NCI-H1930 (cell line): ENCODE measurements at places on chromosomes 4 and X.

DNA sequence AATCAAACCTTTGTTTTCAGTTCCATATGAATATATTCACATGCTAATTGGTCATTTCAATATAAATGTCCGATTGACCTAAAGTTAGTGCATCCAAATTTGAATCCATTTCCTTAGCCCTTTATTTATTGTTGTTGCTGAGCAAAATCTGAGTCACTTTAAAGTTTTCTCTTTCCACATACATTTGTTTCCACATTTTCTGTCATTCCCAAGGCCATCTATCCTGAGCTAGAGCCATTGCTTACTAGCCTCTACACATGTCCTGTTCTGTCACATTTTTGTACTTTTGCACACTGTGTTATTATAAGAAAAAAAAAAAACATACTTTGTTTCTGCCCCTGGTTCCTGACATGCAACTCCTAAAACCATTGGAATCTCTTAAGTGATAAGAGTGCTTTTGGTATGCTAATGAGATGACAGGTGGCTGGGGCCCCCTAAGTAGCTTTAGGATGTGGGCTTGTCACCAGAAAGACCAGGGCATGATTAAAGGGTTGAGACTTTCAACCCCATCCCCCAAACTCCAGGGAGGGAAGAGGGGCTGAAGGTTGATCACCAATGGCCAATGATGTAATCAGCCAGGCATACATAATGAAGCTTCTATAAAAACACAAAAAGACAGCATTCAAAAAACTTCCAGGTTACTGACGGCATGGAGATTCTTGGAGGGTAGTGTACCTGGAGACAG, 353.3 kb upstream of the MAGEB16 start:
- DNase-seq, result no peak

- DNase-seq, result no peak
Observed at GRCh38 chr4:26647523-26648224, 63.8 kb downstream of the TBC1D19 start.

DNA sequence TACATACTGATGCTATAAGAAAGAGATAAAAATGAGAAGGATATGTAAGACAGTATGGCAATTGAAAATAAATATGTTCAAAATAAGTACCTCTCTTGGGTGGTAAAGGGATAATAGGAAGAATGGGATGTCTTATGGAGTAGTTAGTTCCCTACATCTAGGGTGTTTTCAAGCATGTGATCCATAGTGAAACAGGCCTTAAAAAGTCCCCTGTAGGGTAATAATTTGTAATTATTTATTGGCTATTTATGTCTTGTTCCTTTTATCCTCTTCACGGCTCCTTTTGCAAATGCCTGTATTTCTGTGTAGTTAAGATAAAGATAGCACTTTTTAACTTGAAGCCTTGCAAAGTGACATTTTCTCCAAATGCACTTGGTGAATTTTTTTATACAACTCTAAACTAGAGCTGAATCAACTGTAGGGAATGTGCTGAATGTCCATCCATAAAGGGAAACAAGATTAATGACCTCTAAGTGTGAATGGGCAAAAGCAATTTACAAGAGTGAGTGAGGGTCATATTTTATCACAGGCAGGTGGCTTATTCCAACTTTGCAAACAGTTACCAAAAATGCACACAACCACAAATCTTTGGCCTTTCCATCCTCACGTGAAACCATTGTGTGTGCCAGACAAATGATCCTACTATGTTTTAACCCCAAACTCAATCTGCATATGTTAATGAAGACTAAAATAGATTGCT, 299.0 kb downstream of the KCNIP4 start:
- DNase-seq, result no peak

DNA sequence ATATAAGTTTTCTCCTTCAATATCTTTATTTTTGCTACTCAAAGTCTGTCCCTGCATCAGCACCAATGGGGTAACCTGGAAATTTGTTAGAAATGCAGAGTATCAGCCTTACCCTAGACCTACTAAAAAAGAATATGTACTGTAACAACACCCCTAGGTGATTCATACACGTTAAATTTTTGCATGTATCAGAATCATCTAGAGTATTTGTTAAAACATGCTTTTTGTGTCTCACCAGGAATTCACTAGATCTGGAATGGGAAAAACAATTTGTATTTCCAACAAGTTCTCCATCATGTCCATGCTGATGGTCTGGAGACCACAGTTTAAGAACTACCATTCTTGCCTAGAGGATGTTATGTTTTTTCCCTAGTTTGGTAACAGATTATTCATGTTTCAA, 196.0 kb upstream of the EDNRA start:
- DNase-seq, result no peak

DNA sequence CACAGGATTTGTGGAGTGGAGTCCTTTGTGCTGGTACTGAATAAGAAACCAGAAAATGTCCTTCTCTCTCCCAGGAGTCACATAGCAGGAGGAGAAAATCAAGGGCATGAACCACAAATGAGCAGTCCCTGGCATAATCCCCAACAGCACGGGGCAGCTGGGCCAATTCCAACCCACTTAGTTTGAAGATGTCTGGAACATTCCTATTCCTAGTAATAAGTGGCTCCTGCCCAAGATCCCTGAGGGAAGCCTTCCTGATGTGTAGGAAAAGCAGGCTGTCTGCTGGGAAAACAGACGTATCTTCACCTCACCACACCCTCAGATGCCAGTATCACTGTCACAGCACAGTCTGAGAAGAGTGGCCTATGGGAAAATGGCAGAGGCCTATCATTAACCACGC, 182.8 kb upstream of the MAP3K15 start:
- no peak for DNase-seq

GRCh38 chr4:39529534-39529933, 2.3 kb upstream of the UGDH start:
- no peak for DNase-seq

DNA sequence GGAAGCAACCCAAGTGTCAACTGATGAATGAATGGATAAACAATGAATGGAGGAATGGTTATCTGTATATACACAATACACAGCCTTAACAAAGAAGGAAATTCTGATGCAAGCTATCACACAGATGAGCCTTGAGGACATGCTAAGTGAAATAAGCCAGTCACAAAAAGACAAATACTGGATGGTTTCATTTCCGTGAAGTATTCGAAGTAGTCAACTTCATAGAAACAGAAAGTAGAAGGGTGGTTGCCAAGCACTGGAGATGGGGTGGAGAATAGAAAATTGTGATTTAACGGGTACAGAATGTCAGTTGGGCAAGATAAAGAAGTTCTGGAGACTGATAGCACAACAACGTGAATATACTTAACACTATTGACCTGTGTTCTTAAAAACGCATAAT, 28.2 kb downstream of the CENPU start:
- DNase-seq, result no peak

GRCh38 chr4:18869166-18869565, 847.6 kb upstream of the LCORL start:
- DNase-seq, result peak; percentile 37

DNA sequence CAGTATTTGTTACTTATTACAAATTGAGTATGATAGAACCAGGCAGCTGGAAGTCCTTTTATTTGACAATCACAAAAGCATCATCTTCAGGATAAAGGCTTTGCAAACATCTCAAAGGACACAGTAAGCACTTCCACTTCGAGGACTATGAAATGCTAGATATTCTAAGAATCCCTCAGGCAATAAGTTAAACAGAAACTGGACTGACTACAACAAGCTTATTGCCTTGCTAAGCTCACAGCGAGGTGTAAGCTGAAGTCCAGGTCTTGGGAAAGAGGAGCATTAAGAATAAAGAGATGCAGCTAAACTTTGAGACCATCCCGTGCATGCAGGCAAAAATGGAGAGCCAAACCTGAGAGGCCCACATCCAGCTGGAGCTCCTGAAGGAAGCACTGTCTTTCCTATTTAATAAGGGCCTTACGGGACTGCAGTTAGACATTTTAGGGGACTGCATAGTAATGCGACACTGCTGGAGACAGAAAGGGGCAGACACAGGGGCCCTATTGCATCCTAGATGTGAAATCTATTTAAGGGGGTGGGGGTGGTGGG, 38.7 kb downstream of the DCHS2 start:
- DNase-seq, result no peak

DNA sequence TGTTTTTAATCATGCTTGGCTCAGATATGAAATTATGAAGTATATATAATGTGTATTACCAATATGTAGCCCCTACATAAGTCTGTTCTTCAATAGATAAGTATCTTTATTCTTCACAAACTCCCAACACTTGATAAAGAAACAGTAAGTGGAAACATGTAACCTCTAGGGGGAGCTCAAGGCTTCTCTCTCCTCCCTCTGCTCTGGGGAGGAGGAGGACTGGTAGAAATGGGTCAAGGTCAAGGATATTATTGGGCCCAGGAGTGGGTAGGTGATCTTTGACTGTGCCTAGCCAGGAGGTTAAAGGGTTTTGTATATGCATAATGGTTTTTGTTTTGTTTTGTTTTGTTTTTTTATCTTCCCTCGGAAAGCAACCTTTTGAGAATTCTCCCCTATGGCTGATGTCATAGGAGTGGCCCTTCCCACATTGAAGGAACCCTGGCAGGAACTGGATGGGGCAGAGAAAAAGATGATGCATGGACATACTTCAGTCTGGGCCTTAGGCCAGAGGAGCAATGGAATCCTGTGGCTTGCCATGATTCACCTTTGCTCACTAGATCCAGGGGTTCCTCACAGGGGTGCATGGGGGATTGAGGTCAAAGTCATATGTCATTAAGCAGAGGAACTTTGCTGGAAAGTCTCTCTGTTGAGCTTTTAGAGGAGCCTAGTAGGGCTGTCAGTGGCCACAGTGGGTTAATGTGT, 460.3 kb downstream of the MID1IP1 start:
- no peak for DNase-seq

GRCh38 chr4:102759831-102760644, 730 bp downstream of the MANBA start:
- no peak for DNase-seq

- DNase-seq, result no peak
Observed at GRCh38 chr4:63983224-63983623, 426.0 kb downstream of the TECRL start.

DNA sequence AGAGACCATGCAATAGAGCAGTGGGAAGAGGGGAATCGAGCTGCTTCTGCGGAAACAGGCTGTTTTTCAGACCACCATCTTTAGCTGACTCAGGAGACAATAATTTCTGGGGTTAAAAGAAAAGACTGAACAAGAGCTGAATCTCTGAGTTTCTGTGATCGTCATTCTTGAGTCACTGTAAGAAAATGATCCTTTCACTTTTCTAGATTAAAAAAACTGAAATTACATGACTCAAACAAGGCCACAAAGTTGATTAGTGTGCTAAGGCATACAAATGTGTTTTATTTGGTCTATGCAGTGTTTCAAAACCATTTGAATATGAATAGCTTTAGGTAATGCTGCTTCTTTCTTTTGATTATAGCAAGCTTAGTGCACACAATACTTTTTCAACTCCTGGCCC, 194.4 kb upstream of the RPL34 start:
- DNase-seq, result no peak

DNA sequence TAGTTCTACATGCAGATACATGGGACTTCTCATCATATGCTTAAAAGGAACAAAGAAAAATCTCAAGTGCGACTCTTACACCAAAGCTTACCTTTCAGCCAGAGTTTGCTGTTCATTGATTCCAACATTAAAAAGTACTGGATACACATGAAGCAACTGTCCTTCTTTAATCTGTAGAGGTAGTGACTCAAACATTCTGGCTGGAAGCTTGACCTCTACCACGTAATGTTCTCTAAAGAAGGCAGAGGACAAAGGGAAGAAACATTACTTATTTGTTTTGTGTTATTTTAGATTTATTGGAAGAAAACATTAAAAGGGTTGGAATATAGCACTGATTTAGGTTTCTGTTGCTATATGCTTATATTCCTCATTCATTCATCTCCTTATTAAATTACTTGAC, 476.1 kb downstream of the IL15 start:
- no peak for DNase-seq

DNA sequence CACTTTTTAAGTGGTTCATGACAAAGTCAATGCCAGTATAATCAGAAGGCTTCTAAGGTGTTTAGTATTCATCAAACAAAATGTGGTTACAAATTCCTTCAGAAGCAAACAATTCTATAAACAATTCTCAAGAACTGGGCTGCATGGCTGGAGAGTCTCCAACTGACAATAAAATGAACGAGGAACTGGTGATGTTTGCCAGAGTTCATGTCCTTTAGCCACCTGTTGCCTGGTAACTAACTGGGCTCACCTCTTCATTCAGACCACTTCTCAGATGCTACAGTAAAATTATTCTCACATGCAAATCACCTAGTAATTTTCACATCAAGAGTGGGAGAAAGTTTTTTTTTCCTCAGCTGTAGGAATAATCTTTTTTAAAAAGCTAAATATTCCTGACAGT, 53.3 kb downstream of the CAMK2D start:
- no peak for DNase-seq

GRCh38 chrX:2325076-2325784, 175.5 kb downstream of the DHRSX start:
- DNase-seq, result no peak

- no peak for DNase-seq
Observed at GRCh38 chr4:106340774-106341173, 24.4 kb downstream of the AIMP1 start.

DNA sequence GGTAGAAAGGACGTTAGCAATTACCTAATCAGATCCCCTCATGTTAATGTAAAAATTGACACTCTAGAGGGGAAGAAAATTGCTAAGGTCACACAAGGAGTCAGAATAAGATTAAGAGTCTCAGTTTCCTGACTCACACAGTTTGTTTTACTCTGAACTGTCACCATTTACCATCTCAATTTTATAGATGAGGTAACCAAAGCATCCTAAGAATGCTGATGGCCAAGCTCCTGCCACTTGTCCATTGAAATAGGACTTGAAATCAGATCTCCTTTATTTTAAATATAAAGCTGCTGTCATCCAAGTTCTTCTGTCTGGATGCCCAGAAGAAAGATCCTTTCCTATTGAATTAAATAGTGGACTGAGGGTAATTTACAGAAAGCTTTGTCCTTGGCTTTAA, 114.8 kb upstream of the VAMP7 start:
- no peak for DNase-seq

GRCh38 chrX:75892749-75893148, 107.7 kb upstream of the MAGEE2 start:
- DNase-seq, result no peak

GRCh38 chrX:12378706-12379105, 240.4 kb downstream of the FRMPD4 start:
- no peak for DNase-seq

GRCh38 chr4:48937033-48937432, 30.5 kb upstream of the OCIAD2 start:
- no peak for DNase-seq

GRCh38 chr4:57051524-57051923, 58.7 kb downstream of the IGFBP7 start:
- DNase-seq, result no peak

DNA sequence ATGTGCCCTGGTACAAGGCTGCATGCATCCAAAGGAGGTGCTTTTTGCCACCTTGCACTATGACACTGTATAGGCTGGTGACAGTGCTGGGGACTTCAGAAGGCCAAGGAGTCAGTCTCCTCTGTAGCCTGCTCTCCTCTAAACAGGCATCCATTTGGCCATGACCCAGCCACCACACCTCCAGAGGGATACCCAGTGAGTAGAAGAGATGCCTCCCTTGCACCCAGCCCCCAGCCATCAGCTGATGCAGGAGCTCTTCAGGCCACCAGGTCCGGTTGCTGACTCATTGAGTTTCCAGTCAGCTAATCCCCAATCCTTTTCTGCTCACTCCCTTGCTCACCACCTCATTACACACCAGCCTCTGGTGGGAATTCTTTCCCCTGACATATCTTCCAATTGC, 99.8 kb downstream of the PJA1 start:
- no peak for DNase-seq

GRCh38 chr4:11624370-11624769, 195.7 kb upstream of the HS3ST1 start:
- DNase-seq, result no peak

- no peak for DNase-seq
Observed at GRCh38 chr4:54392479-54392878, 163.4 kb downstream of the PDGFRA start.

GRCh38 chr4:168293386-168293975, 25.1 kb downstream of the DDX60 start:
- no peak for DNase-seq
